ENCODE measurements at places on chromosomes 7 and 10.

GRCh38 chr10:122548407-122549085 is 12.0 kb upstream of the DMBT1 start:
- DNase-seq = no peak

GRCh38 chr10:88676283-88677060 is 12.2 kb downstream of the LIPF start:
- DNase-seq = no peak

DNA sequence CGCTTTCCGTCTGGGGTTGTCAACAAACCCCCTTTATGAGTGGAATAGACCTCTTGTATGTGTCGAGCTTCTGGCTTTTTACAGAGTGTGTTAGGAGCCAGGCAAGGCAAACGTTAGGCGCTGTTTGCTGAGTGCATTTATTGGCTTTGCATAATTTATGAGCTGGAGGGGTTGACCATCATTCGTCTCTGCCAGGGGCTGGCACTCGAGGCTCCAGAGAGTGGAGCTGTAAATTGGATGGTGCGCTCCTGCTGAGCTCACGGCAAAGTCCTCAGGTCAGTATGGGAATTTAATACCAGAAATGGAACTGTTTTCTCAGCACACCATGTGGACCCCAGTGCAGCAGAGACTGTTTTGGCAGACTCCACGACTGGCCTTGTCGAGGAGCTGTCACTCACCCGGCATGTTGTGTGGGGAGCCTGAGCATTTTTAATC is 699.4 kb upstream of the GALNT17 start:
- no peak for DNase-seq

DNA sequence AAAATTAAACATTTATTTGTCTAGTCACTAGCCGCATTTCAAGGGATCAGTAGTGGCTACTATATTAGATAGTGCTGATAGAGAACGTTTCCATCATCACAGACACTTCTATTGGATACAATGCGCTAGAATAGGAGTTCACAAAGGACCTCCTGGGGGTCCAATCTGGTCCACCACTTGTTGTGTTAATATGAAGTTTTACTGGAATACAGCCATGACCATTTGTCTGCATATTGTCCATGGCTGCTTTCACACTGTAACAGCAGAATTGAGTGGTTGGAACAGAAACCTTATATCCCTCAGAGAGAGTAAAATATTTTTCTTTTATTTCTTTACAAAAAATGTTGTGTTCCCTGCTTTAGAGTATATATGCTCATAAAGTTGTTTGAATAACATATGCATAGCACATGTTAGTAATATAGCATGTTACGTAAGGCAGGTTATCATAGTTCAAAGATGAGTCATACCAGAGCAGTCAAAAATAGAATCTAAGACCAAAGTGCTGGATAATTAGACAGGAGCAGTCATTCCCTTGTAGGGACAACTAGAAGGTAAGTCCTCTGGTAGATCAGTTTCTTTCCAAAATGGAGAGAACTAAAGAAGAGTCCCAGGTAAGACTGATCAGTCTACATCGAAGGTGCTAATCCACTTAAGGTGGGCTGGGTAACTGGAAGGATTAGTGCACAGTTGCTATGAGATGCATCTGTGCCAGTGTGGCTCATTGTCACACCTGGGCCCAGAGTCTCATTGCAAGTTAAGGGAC is 14.9 kb downstream of the BZW2 start:
- DNase-seq = no peak

DNA sequence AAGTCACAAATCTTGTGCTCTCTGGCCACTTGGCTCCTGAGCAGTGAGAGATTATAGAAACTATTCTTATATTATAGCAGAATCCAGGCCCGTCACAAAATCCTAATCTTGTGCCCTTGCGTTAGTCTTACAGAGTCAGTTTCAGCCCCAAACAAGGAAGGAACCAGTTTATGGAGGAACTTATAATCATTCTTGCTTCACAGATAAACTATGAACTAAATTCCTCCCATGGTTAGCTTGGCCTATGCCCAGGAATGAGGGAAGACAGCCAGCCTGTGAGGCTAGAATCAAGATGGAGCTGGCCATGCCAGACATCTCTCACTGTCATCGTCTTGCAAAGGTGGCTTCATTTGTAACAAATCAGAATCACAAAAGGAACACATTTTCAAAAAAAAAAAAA is 199.7 kb upstream of the PITRM1 start:
- no peak for DNase-seq
